ENCODE measurements at places on chromosomes 5 and 9.

GRCh38 chr9:105057551-105057950 lies 129.6 kb upstream of the ABCA1 start:
- ATAC-seq: no peak

- no peak for ATAC-seq
Measured at GRCh38 chr5:139863361-139863760, 67.8 kb downstream of the PSD2 start.

DNA sequence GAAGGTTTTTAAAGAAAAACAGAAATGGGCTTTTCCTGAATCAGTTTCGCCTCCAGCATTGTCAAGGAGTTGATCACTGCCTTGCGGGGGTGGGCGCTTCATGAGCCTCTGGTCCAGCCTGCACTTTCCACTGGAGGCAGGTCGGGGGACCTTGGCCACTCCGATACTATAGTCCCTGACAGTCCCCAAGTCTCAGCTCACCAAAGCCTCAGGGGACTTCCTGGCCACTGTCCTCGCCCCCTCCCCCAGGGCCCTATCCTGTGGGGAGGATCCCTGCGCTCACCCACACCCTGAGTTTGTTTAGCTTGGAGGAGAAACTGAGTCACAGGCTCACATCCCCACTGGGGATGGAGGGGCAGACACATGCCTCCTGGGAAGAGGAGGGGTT lies 1.4 kb downstream of the SLC6A19 start:
- ATAC-seq: no peak

GRCh38 chr5:57895766-57896165 lies 413.2 kb upstream of the ACTBL2 start:
- ATAC-seq: no peak

DNA sequence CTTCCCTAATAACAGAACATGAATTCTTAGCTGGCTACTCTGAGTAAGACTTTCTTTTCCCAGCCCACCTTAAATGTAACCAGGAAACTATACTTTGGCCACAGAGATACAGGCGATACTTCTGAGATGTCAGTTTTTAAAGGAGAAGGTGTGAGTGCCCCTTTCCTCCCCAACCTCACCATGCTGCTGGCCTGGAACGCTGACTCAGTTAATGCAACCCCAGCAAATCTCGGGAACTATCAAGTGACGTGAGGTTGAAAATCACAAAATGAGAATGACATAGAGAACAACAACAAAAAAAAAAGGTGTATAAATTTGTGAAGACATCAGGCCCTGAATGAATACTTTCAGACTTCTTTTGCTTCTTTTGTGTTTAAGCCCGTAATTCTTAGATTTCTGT lies 13.7 kb downstream of the ZNF484 start:
- ATAC-seq: no peak

GRCh38 chr9:37574241-37574721 lies 1.9 kb downstream of the FBXO10 start:
- ATAC-seq: no peak

DNA sequence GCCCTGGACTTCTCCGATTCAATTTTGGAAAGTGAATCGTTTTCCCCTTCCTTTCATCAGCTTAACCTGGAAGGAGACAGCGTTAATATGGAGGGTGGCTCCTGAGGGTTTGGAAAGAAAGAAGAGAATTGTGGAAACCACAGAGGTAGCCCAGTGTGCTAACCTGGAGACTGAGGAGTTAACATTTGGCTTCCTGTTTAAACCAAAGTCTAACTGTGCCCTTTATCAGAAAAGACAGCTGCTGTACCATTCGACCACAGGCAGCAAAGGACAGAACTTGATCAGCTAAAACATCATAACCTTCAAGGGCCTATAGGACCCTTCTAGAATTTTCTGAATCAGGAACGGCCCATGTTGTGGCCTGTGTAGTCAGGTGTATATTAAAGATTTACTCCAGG lies 735 bp downstream of the IDNK start:
- ATAC-seq: peak; percentile 15

GRCh38 chr9:27344776-27345175 lies 47.8 kb upstream of the EQTN start:
- no peak for ATAC-seq

GRCh38 chr5:3155046-3155445 lies 403.6 kb upstream of the IRX2 start:
- ATAC-seq: no peak

DNA sequence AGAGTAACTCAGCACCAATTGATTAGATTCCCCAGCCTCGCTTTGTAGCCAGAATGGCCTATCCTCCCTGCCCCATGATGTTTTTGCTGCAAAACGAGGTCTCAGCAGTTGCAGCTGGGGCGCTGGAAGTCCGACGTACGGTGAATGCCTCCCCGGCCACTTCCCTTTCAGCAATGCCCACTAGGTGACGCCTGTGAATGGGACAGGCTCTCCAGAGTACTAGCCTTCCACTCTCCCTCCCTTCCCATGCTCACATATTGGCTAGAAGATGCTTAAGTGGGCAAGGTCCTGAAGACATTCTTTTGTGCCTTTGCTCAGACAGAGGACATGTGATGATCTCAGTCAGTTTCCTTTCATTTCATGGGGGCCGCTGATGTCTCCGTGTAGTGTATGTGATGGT lies 50.8 kb downstream of the DMRT2 start:
- ATAC-seq: no peak

DNA sequence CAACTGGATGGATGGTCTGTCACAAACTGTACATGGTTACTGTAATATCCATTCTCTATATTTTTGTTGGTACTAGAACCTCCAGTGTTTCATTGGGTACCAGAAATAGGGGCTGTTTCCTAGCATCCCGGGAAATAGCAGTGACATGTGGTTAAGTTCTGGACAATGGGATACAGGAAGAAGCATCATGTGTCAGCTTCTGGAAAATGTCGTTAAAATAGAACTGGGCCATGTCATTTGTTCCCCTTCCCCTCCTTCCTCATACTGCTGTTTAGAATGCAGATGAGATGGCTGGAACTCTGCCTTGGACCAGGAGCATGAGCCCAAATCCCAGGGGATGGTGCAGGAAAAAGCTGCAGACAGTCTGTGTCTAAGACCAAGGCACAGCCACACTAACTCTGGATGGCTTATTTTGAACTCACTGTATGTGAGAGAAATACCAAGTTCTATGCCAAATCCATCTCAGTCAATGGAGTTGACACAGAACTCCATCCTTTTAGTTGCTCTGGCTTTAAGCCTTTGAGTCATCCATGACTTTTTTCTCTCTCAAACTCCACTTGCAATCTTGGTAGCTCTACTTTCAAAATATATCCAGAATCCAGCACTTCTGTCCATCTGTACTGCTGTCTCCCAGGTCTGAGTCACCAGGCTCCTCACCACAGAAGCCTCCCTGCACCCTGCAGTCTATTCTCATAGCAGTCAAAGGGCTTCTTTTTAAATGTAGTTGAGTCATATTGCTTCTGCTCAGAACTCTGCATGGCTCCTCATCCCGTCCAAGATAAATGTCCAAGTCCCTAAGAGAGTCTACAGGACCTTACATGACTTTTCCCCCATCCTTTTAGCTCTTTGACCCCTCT lies 184.2 kb downstream of the NSG2 start:
- no peak for ATAC-seq

- no peak for ATAC-seq
Measured at GRCh38 chr5:10631316-10631996, 67.6 kb downstream of the ANKRD33B start.

DNA sequence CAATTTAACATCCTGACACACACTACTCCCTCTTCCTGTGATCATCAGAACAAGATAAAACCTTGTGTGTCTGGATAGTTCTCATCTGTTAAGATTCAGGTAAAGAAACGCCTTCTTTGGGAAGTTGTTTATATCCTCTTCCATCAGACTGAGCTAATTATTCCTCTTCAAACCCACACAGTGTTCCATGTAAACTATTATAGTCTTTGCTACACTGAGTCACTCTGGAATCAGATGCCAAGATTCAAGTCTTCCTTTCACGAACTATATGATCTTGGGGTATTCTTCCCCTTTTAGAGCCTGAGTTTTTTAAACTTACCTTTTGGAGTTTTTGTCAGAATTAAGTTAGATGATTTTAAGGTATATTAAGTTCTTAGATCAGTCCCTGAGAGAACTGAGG lies 2.0 kb downstream of the OR1J1 start:
- ATAC-seq: no peak

GRCh38 chr9:121491111-121491510 lies 8.5 kb downstream of the GGTA1 start:
- ATAC-seq: no peak

DNA sequence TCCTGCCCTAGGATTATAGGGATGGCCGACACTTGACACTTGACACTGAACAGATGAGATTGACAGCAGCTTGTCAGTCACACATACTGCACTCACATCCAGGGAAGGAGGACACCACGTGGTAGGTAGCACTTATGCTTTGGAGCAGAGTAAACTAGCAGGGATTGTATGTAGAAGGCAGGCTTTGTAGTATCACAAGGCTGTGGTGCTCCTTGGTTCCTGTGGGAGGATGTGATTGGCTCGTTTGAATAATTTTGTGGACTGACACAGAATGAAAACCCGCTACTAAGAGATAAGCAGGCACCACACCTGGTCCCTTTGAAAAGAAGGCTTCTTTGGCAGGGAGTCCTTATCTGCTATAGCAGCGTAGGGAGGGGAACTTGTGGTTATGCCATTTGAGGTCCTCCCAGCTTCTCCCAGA lies 63.6 kb upstream of the IL12B start:
- no peak for ATAC-seq

GRCh38 chr9:106916466-106917235 lies 53.7 kb downstream of the ZNF462 start:
- ATAC-seq: no peak

DNA sequence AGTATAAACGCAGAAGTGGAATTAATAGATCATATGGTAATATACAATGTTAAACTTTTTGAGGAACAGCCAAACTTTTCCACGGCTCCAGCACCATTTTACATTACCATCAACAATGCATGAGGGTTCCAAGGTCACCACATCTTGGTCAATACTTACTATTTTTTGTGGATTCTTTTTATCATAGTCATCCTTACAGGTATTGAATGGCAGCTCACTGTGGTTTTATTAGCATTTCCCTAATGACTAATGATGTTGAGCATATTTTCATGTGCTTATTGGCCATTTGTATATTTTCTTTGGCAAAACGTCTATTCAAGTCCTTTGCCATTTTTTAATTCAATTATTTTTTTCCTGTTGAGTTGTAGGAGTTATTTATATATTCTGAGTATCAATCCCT lies 14.1 kb upstream of the RAPGEF6 start:
- ATAC-seq: no peak

GRCh38 chr5:154446195-154447088 lies 645 bp downstream of the SAP30L start:
- no peak for ATAC-seq

- no peak for ATAC-seq
Measured at GRCh38 chr9:19445452-19445851, 36.6 kb downstream of the ACER2 start.

- no peak for ATAC-seq
Measured at GRCh38 chr5:99940540-99940939, 594.6 kb upstream of the FAM174A start.

DNA sequence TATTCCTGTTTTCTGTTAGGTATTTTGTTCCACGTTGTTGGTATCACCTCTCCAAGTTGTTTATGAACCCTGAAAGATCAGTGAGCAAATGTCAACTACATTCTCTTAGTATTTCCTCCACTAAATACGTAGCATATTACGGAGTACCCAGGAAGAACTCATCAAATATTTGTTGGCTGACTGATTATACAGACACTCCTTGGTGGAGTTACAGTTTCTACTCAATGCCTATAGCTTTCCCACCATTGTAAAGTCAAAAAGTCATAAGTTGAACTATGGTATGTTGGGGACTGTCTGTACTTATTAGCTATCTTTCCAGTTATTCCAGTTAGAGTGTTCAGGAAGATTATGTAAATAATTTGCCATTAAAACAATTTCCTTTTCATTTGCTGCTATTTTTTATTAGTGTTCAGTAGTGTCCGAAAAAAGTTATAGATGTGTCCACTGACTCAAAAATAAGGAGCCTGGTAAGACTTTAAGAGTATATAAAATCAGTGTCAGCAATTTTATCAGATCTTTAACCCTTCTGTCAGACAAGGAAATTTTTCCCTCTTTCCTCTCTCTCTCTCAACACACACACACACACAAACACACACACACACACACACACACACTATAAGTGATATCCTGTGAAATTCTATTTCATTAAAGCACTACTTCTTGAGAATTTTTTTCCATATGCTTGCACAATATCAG lies 6.8 kb upstream of the APBA1 start:
- ATAC-seq: no peak

DNA sequence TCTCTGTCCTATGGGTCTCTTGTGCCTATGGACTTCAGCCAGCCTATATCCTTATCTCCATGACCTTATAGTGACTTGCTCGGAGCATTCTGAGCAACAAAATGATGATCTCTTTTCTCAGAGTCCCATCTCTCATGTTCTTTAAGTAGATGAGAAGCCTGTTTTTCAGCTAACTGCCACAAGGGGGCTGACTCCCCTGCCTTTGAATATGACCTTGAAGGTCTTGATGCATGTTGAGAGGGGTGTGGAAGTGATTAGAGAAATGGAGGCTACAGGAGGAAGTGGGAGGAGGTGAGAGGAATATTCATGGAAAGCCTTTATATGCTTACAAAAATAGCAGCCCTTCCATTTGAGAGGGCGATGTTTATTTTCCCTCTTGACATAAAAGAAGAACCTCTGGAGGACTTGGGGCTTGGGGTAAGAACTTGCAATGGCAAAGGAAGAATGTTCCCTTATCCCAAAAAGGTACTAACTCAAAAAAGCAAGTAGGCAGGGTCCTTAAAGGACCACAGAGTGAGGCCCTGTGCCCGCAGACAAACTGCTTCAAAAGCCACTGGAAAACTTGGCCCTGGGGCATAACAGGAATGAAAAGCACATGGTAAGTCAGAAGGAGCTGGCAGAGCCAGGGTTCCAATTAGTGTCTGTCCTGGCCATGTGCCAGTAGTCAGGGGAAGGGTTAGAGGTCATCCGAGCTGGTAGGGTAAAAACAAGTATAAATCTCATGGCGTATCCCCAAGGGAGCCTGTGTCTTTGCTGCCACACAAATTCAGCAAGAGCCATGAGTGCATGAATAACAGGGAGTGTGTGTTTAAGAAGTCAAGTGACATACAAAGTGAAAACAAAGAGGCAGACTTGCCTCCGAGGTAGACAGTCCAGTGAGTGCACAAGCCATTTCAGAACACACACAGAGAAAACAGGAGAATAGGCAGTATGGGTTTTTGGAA lies 39.1 kb downstream of the FGD3 start:
- peak; percentile 22 for ATAC-seq

- peak; percentile 36 for ATAC-seq
Measured at GRCh38 chr9:89739511-89739910, 134.7 kb downstream of the GADD45G start.

DNA sequence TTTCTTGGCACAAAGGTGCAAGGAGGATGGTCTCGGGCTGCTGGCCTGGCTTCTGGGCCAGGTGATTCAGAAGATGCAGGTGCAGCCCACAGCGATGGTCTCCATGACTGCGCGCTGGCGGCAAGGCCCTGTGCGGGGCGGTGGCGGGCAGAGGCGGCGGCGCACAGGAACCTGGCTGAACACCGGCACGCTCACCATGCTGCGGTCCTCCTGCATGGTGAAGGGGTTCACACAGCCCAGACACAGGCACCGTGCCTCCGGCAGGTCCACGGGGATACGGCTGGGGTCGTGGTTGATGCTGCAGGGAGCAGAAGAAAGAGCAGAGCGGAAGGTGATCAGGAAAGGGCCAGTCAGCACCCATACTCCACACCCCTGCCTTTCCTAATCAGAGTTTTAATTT lies 4.8 kb downstream of the IL17B start:
- ATAC-seq: no peak

- no peak for ATAC-seq
Measured at GRCh38 chr5:149388498-149389190, 9.6 kb upstream of the IL17B start.

GRCh38 chr5:132455614-132456115 lies 34.9 kb downstream of the IRF1 start:
- no peak for ATAC-seq

GRCh38 chr9:83410701-83411100 lies 127.5 kb downstream of the FRMD3 start:
- ATAC-seq: no peak

Data from activated CD4-positive, CD25-positive, alpha-beta regulatory T cell treated with anti-CD3 and anti-CD28 coated beads, Interleukin-2, amount 50 U/mL, for 24 hours (primary cell).